ENCODE measurements at places on chromosomes 5 and 9.
A peak's percentile ranks its signal among the peaks of the same experiment; 100 is the strongest.

DNA sequence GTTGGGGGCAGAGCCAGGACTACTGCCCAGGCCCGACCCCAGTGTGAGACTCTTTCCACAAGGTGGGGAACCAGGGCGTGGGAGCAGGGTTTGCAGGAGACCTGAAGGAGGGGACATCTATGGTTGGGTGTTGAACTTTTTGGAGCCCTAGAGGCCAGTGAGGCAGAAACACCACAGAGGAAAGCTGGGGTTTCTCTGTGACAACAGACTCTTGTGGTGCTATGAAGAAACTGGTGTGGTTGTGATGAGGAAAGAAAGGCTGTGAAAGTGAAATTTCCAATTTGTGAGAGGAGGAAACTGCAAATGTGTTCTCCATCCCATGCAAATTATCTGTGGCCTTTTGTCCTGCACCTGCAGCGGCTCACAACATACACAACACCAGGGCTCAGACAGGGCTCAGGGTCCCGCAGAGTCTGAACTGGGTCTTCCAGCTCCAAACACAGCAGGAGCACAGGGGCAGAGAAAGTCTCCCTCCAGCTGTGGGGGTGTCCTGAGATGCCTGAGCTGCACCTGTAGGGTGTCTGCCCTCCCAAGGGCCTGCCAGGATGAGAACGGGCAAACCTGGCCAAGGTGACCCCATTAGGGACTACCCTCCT is 51.4 kb upstream of the GRHPR start:
- DNase-seq: no peak

GRCh38 chr9:87178302-87178701 is 231.0 kb upstream of the GAS1 start:
- no peak for DNase-seq

GRCh38 chr5:74177961-74178360 is 462.6 kb downstream of the ENC1 start:
- DNase-seq: no peak

DNA sequence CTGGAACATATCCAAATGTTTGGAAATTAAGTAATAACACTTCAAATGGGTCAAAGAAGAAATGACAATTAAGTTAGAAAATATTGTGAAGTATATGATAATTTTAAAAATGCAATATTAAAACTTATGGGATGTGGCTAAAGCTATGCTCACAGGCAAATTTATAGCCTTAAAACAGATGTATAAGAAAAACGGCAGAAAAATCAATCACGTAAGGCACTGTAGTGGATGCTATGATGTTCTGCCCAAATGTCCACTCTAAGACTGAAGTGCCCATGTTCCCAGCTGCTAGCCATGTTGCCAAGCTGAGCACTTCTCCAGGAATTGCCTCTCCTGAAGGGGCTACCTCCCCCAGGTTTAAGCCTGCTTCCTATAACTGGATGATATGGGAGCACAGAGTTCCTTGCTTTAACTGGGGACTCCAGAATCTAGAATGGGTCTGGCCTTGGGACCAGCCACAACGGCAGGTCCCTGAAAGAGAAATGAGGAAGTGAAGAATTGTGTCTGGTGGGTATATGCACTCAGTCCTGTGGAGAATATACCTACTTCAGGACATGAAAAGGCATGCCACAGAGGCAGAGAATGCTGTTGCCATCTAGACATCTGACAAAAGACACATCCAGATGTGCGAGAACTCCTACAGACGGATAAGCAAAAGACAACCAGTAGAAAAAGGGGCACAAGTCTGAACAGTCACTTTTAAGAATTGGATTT is 78.2 kb upstream of the RXRA start:
- no peak for DNase-seq

GRCh38 chr5:146273109-146273508 is 65.5 kb upstream of the POU4F3 start:
- DNase-seq: no peak

- DNase-seq: no peak
These were observed 845 bp upstream of the NR4A3 start for GRCh38 chr9:99820685-99821395.

DNA sequence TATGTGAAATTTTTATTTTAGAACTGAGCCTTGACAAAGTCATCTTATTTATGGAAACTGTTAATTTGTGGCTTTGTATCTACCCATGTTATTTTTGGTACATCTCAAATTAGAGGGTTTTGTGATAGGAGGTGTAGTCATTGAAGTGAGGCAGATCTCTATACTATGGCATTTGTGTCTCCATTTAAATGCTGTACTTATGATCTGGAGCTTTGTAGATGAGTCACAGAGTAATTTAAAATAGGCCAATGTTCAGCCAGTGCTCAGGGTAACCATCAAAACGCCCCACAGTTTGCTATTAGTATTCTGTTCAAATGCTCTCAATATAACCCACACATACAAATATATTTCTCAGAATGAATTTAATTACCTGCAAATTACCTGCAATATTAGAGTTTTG is 351.5 kb upstream of the KLF9 start:
- no peak for DNase-seq

GRCh38 chr5:5487585-5488360 is 65.3 kb downstream of the ICE1 start:
- DNase-seq: no peak

DNA sequence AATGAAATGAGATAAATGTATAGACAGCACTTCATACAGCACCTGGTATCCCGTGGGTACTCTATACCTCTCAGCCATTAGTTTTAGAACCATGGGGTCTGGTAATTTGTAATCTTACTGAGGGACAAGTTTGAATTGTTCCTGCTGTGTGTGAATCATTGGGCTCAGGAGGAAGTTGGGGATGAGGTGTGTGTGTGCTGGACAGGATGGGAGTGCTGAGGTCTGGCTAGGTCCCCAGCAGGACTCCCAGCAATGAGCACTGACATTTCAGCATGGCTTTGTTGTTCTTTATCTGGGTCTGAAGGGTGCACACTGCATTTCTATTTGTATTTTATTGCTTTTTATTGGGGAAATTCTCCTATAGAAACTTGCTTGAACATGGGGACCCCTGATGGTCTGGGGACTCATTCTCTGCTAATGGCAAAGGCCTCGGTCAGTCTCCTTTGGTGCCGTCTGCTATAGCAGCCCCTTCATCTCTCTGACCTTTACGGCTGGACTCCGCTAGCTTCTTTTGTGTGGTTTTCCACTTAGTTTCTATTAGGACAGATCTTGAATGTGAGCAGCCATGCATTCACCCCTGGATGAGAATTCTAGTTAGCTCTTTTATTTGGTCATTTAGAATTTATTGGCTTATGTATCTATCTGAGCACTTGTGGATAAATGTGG is 98.1 kb downstream of the SREK1 start:
- DNase-seq: no peak

GRCh38 chr5:151520294-151520693 is 70.8 kb downstream of the FAT2 start:
- DNase-seq: no peak

DNA sequence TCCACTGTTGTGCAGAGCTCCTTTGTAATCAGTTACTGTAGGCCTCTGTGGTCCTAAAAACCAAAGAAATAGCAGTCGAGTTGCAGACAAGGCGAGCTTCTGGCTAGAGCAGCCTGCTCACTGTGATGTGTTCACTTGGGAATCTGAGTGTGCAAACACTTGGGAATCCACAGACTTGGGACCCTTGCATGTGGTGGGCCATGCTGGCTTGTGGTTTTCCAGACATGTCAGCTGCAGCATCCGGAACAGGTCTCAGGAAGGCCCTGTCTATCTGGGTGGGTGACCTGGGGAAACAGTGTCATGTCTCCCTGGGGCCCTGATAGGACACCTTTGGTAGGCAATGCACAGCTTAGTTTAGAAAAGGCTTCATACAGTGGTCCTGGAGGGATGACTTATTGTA is 66.4 kb downstream of the WWC1 start:
- no peak for DNase-seq

- no peak for DNase-seq
These were observed 140.9 kb upstream of the MAP3K1 start for GRCh38 chr5:56674441-56674840.

GRCh38 chr5:132309679-132310078 is 15.5 kb downstream of the SLC22A4 start:
- no peak for DNase-seq

- DNase-seq: peak; percentile 81
These were observed 53.7 kb upstream of the KDM4C start for GRCh38 chr9:6703898-6704639.

Data from CD4-positive, alpha-beta T cell (primary cell).